ENCODE measurements at places on chromosomes 13 and 19. TPM values are rescaled to one million over a fixed set of nuclear protein-coding genes. Genes with fewer than 3 reads are reported as not detected.

The ZNF846 gene
- 10.2 TPM for total RNA-seq

DNA sequence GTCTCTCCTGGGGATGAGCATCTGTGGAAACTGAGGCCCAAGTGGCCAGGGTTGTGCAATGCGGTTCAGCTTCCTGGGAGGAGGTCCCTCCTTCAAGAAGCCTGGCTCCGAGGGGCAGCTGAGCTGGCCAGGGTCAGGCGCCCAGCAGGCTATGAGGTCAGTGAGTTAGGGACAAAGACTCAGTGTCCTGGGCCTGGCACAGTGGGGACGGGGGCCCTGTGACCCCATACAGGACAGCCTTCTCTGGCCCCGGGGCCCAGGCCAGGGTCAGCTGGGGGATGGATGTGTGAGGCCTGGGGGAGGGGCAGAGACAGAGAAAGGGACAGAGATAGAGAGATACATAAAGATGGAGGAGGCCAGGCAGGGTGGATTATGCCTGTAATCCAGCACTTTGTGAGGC is 3.0 kb upstream of the IL12RB1 start:
- H3K4me3 ChIP-seq: no peak overlapping the region
- no peaks in the 10 kb centered on the region for H3K36me3 ChIP-seq
- no peak for DNase-seq
- H3K27ac ChIP-seq: no peak overlapping the region
- no peaks in the 10 kb centered on the region for H3K4me1 ChIP-seq
- H3K27me3 ChIP-seq: no peaks in the 10 kb centered on the region

DNA sequence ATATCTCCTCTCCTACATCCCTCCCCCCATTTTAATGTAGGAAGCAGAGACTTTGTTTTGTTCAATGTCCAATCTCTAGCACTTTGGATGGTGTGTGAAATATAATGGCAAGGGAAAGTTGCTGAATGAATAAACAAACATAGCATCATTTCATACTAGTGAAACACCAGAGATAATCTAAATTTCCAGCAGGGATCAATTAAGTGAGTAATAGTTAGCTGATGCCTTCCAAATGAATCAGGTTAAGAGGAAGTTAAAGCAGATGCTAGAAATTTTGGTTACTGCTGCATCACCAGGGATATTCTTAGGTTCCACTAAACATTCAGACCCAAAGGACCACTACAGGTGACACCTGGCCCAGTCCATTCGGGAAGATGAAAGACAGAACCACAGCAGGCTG is 8.1 kb downstream of the MRPS31 start:
- H3K27ac ChIP-seq: no peak overlapping the region
- H3K27me3 ChIP-seq: no peaks in the 10 kb centered on the region
- no peaks in the 10 kb centered on the region for H3K4me1 ChIP-seq
- H3K4me3 ChIP-seq: no peak overlapping the region
- DNase-seq: no peak

- no peak overlapping the region for H3K4me3 ChIP-seq
- no peaks in the 10 kb centered on the region for H3K36me3 ChIP-seq
- no peak for DNase-seq
Measured at GRCh38 chr13:50275392-50276063, 260.3 kb downstream of the KCNRG start.

DNA sequence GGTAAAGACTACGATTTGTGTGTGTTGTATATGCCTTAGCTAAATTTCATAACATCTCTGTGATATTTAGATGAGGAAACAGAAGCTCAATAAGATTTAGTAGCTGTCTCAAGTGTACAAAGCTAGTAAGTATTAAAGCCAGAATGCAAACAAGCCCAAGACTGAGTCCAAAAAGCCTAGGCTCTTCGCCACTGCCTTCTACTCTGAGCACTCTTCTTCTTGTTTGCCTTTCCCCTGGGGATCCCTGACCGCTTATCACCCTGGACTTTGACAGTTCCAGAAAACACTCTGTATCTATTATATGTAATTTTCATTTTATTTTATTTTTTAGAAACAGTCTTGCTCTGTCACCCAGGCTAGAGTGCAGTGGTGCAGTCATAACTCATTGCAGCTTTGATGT is 5.8 kb downstream of the TM9SF2 start:
- H3K27me3 ChIP-seq: no peaks in the 10 kb centered on the region
- H3K36me3 ChIP-seq: no peaks in the 10 kb centered on the region
- no peak for DNase-seq
- H3K4me3 ChIP-seq: no peak overlapping the region
- H3K27ac ChIP-seq: no peak overlapping the region

DNA sequence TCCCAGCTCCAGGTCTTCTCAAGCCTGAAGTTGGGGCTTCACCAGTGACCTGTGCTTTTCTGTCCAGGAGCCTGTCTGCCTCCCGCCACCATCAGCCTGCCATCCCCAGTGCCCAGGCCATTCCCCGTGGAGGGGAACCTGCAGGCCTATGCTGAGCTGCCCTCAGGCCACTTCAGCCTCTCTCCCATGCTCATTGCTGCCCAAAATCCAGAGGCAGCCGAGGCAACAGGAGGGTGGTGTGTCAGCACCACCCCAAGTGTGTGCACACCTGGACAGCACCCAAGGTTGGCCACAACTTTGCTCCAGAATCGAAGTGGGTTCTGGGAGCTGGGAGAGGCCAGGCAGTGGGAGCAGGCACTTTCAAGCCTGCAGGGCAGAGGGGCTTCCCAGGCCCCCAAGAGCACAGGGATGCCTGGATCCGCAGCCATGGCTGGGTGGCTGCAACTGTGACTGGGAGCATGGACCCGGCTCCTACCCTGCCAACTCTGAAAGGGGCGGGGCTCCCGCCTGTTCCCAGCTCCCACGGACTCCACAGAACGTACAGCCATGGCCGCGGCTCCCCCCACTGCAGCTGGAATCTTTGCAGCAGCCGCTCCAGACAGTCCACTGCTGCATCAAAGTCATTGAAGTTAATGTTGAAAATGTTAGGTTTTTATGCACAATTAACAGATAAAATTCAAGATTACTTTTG is 1747.0 kb downstream of the OLFM4 start:
- H3K27ac ChIP-seq: no peak overlapping the region
- no peaks in the 10 kb centered on the region for H3K27me3 ChIP-seq
- no peaks in the 10 kb centered on the region for H3K4me1 ChIP-seq
- no peaks in the 10 kb centered on the region for H3K36me3 ChIP-seq
- no peak for DNase-seq
- no peak overlapping the region for H3K4me3 ChIP-seq

DNA sequence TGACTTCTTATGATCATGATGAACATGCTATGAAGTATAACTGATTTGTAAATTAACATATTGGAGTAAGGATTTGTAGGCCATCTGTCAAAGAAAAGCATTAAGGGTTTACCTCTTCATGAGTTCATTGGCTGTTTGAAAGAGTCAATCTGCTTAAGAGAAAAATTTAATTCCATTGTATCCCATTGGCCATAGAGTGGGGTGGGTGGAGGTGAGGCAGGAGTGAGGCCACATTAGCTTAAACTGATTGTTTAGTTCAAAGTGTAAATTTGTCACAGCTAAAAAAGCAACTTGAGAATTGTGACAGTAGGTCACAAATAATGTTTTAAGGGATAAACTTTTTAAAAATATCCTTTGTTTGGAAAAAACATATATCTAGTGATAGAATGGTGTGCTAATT is 11.4 kb downstream of the GPR180 start:
- no peak overlapping the region for H3K27ac ChIP-seq
- DNase-seq: no peak
- no peaks in the 10 kb centered on the region for H3K4me1 ChIP-seq

- no peaks in the 10 kb centered on the region for H3K36me3 ChIP-seq
- no peak overlapping the region for H3K27ac ChIP-seq
- H3K4me1 ChIP-seq: no peaks in the 10 kb centered on the region
- no peaks in the 10 kb centered on the region for H3K27me3 ChIP-seq
- H3K4me3 ChIP-seq: no peak overlapping the region
Measured at GRCh38 chr13:63680704-63681103, 2265.1 kb upstream of the PCDH20 start.

The LILRB5 gene
- total RNA-seq: 0.05 TPM

Measured in Panc1 (cell line).